ENCODE measurements at places on chromosomes 13 and 19. TPM values are rescaled to one million over a fixed set of nuclear protein-coding genes. Genes with fewer than 3 reads are reported as not detected.
A peak's percentile ranks its signal among the peaks of the same experiment; 100 is the strongest.

SERPINE3 gene
- total RNA-seq, result not detected

SHD gene
- not detected for total RNA-seq

LSM14A gene
- 114 TPM for total RNA-seq

LILRB4 gene
- total RNA-seq, result 9.9 TPM

ZNF426 gene
- 22.9 TPM for total RNA-seq

DACT3 gene
- total RNA-seq, result 10.4 TPM

ZNF808 gene
- 35.8 TPM for total RNA-seq

DNA sequence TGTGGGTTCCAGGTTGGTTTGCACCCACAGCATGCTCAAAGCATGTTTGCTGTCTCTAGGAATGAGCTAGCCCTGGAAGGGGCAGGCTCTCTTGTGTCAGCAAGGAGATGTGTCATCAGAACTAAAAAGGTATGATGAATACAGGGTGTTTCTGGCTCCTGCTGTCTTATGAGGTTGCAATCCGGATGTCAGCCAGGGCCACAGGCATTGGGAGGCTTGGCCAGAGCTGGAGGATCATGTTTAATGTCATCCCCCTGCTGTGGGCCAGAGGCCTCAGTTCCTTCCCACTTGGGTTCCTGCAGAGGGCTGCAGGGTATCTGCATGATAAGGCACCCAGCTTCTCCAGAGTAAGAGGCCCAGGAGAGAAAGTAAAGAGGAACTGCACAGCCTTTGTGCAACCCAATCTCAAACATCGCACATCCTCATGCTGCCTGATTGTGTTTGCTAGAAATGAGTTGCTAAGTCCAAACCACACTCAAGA lies 193.6 kb downstream of the COL4A1 start:
- DNase-seq, result no peak

DNA sequence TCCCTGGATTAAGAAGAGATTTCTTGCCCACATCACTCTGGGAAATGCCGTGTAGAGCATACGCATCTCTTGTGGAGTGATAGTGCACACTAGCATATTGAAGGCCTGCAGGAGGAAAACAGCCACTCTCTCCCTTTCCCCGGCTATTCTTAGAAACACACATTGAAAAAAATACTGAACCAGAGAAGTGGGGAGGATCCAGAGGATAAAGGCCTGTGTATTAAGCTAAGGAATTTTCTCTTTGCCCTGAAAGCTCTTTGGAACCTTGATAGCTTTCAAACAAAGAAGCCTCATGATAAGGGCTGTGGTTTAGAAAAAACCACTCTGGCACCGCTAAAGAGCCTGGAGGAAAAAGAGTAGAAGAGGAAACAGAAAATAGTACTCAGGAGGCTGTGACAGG lies 386.1 kb upstream of the NBEA start:
- DNase-seq, result no peak

DNA sequence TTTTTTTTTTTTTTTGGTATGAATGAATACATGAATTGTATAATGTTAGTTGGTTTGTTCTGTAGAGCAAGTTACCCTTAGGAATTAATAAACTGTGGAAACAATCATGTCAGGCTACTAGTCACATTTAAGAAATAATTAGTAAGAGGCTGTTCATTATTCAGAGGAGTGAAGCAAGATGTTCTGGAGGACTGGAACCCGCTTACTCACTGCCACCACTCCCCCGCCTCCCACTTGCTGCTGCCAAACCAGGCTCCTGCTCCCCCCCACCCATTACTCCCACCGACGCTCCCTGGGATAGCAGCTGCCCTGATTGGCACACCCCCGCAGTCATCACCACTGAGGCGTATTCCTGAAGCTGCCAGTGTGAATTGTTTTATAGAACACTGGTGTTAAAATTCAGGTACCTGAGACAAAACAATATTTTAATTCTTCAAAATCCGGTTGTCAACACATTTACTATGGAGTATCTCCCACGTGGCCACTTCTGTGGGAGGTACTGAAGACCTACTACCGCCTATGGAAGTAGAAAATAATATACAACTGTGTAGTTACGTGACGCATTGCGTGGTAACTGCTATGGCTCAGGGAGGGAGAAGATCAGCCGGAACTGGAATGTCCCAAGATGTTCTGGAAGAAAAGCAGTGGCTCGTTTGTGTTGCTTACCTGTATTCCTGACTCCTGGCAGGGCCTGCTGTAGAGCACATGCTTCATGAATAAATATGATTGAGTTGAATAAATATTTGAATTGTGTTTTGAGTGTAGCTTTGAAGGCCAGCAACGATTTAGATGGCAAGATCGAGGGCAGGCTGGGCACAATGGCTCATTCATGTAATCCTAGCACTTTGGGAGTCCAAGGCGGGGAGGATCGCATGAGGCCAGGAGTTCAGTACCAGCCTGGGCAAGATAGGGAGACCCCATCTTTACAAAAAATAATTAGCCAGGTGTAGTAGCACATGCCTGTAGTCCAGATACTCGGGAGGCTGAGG lies 1.7 kb downstream of the DPY19L3 start:
- peak; percentile 88 for DNase-seq

GRCh38 chr19:4909156-4909896 lies at the start of gene UHRF1:
Gene UHRF1 (plus strand): TSS chr19:4909501. CDS start chr19:4910886, 1,385 bp downstream.
- peak; percentile 76 for DNase-seq

GRCh38 chr13:79382545-79383275 lies 23.3 kb downstream of the RBM26 start:
- no peak for DNase-seq

GRCh38 chr19:19749117-19749907 lies 16.4 kb upstream of the ZNF14 start:
- no peak for DNase-seq

DNA sequence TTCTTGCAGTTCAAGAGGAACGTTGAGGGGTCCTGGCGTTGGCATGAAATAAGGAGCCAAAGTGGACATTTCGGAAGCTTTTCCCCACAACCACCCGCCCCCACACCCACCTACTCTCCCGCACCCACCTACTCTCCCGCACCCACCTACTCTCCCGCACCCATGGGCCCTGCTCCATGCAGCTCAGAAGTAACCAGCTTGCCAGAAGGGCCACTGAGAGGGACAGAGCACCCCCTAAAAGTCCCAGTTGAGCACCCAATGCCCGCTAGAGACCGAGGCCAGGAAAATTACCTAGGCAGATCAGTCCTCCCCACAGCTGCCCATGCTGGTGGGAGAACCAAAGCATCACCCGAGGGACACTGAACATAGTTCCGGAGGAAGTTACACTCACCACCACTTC lies 11.8 kb downstream of the VSTM2B start:
- DNase-seq, result no peak

- peak; percentile 27 for DNase-seq
Observed at GRCh38 chr19:56111601-56112312, 9.3 kb downstream of the ZNF787 start.

DNA sequence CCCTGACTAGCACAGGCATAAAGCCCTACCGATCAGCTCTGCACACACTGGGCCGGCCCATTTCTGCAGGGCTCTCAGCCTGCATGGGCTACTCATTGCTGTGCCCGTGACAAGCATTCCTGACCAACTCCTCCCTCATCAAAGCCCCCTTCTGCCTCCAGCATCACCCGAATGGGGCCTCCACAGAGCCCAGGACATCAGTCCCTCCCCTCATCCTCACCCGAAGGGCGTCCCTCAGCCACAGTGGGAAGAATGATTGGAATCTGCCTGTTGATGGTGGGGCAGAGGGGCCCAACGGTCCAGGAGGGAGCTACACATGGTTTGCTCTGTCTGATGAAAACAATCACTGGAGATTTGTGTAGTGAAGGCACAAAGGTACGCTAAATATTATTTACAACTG lies 43.8 kb downstream of the SERP2 start:
- peak; percentile 42 for DNase-seq

DNA sequence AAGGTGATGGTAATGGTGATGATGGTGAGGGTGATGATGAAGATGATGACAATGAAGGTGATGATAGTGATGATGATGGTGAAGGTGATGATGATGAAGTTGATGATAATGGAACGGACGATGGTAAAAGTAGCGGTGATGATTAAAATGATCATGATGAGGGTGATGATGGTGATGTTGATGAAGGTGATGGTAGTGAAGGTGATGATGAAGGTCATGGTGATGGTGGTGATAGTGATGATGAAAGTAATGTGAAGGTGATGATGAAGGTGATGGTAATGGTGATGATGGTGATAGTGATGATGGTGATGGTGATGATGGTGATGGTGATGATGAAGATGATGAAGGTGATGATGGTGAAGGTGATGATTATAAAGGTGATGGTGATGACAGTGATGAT lies 66.1 kb downstream of the MBD3L2B start:
- no peak for DNase-seq

- peak; percentile 90 for DNase-seq
Observed at GRCh38 chr19:13051557-13052165, 51.0 kb downstream of the LYL1 start.

DNA sequence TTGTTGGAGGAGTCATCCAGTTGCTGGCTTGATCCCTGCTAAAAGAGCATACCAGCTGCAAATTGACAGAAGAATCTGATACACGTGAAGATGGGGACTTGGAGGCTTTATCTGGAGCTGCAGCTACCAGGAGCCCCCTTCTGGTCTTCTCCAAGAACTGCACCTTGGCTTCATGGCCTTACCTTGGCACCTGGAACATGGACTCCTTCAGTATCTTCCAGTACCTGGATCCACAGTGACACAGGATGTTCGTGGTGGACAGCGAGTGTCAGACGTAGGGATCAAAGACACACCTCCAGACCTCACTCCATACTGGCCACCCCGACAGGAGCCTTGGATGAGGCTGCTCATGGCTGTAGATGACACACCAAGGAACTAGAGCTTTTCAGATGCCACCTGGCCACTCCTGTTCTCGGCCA lies 9.9 kb upstream of the ACSBG2 start:
- DNase-seq, result peak; percentile 62

DNA sequence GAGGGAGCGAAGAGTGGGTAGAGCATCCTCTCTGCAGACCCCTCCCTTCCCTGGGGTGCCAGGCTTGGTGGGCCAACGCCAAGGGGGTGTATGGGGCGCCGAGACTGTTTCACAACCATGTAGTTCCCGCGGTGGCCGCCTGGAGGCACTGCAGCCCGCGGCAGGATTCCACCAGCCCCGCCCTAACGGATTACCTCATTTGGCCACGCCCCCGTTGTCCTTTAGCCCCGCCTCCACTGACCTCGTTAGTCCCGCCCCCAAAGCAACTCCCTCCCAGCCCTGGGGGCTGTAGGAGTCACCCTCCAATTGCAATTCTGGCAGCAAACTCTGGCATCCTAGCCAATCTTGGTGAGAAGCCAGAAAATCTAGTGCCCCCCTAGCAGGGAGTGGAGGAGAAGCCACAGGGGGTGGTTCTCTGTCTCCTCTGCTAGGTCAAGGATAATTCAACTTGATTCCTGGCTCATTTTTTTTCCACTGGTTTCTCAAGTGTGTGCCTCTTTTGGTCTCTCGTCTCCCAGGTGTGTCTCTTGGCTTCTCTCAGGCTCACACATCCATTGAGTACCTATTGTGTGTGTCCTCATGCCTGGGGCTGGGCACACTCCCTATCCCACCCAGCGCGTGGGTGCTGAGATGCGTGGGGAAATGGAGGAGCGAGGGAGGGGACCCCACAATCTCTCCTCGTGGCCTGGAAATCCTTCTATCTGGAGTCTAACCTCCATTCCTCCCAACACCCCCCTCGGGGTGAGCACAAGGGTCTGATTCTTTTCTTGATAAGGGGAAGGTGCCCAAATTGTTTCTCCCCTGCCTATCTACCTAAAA lies 2.0 kb downstream of the OLFM2 start:
- peak; percentile 80 for DNase-seq

DNA sequence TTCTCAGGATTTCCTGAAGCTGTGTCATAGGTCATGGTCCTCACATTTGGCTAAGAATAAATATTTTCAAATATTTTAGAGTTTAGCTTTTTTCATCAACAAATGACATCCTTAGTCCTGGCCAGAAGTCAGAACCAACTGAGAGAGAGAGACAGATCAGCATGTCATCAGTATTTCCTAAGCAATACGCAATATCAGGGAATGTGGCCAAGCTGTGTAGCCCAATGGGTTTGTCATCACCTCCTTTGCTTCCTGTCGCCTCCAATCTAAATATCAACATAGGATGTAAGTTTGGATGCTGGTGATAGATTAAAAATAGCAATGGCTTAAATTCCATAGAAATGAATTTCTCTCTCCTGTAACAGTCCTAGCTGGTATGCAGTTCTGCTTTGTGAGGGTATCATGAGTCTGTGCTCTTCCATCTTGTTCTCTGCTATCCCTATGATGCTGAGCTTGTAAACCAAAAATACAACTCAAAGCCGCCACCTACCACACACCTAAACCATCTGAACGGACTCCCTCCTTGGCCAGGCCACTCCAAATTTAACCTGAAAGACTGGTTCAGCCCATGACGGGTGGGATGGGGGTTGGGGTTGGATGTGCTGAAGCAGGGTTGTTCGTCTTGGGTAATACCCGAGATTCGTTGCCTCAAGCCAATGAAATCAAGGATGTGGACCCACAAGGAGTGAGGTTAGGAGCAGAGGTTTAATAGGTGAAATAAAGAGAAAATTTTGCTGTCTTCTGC lies 10.0 kb upstream of the IGSF23 start:
- DNase-seq, result no peak

DNA sequence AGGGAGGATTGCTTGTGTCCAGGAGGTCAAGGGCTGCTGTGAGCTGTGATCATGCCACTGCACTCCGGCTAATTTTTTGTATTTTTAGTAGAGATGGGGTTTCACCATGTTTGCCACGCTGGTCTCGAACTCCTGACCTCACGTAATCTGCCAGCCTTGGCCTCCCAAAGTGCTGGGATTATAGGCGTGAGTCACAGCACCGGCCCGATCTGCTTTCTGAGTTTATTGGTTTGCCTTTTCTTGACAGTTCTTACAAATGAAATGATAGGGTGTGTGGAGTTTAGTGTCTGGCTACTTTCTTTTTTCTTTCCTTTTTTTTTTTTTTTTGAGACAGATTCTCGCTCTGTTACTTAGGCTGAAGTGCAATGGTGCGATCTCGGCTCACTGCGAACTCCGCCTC lies 848 bp downstream of the C19orf44 start:
- DNase-seq, result no peak

DNA sequence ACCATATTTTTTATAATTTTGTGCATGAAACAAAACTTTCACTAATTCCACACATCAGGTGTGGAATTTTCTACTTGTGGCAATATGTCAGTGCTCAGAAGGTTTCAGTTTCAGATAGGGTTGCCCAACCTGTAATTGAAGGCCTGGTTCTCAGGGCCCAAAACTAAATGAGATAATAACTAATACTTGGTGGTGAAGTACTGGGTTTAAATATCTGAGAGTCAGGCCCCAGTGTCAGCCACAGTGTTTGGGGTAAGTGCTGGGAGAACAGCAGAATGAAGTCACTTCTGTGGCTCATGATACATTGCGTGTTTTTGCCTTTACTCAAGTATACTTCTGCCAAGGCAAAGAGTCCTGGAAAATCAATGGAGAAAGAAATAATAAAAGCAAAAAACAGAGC lies 5.6 kb downstream of the SAFB start:
- no peak for DNase-seq

DNA sequence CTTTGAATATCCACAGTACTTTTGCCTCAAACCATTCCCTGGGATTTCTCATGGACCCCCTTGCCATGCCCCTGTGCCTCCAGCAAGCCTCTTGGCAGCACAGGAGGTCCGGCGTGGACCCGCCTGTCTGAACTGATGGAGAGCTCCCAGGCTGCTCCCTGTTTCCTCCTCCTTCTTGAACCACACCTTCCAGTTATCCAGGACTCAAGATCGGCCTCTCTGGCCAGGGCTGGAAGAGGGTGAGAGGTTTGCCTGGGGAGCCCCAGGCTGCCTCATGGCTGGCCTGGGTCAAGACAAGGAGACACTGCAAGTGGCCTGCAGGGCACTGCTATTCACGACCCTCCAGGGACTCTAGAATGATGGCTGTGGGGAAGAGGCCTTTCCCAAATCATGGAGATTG lies 93.6 kb upstream of the WASF3 start:
- no peak for DNase-seq

Measured in kidney (tissue), 22 donors.